ENCODE measurements at places on chromosomes 4 and X.

DNA sequence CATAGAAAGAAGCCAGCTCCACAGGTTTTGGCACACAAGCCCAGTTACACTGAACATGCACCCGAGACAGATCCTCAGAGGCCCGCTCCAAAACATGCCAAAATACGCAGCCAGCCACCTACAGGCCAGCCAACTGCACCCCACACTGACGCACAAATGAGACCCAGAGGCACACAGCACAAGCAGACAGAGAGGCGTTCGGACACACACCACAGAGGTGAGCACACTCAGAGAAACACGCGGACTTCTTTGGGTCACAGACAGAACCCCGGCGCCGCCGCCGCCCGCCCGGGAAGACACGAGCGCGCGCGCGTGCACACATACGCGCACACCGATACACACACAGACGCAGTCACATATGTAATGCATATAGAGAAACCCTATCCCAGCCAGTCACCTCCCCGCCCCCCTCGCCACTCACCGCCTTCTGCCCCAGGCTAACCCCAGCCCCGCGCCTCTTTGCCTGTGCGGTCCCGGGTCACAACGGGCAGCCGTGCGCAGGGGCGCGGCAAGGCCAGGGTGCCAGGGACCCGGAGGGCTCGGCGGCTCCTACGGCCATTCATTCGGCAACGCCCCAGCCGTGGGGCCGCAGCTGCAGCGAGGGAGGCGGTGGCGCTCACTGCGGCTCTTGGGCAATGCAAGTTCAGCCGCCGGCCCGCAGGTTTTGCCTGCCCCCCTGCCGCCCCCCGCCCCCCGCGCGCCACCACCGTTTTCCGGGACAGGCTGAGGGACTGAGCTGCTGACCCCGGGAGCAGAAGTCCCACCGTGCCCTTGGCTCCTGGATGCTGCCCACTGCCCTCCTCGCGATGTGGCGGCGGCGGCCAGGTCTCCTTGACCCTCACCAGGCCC, 553 bp downstream of the SEPTIN6 start:
- peak; percentile 17 for DNase-seq

DNA sequence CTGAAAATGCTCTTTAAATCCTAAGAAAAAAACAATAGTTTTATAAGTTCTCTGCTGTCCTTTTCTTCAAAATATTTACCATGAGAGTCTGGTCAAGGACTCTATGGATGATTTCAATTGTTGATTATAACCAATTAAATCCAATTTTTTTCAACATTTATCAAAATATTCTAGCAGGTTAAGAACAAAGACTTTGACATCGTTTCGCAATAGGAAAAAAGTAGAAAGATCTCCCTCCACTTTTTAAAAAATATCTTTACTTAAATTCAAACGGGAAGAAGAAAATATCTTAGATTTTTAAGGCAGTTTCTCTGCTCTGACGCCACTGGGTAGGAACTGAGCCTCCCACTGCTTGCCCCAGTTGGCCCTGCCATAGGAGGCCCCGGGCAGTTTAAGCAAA, 44.7 kb upstream of the TMEM154 start:
- no peak for DNase-seq

GRCh38 chrX:2595258-2595657, 94.5 kb upstream of the DHRSX start:
- no peak for DNase-seq

DNA sequence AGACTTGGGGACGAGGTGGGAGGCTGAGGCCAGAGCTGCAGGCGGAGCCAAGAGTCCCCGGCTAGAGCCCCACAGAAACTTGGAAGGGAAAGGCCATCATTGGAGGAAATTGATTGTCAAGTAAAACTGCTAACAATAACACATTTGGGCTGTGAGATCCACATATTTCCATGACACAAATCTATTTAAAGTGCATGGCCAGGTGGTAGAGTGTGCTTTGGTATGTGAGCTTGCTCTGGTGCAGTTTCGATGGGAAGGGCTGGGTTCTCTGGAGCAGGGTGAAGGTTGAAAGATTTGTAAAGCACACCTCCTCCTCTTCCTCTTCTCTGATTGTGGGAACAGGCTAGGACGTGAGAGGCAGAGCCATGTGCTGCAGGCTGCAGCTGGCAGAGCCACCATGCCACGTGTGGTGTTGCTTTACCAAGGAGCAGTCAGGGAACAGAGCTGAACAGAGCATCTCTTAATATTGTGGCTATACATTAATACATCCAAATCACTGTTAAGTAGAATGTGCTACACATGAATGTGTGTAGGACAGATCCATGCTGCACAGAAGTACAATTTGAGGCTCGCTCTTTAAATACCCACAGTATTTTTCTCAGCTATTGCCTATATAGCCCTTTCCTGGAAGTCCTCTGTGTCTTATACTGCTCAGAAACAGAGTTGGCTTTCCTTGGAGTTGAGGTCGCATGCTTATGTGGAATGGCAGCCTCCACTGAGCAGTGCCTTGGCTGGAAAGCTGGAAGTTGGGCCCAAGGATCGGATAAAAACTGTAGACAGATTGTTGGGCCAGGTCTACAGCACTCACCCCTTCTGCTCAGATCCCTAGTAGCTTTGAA, 37.7 kb downstream of the FHDC1 start:
- no peak for DNase-seq

DNA sequence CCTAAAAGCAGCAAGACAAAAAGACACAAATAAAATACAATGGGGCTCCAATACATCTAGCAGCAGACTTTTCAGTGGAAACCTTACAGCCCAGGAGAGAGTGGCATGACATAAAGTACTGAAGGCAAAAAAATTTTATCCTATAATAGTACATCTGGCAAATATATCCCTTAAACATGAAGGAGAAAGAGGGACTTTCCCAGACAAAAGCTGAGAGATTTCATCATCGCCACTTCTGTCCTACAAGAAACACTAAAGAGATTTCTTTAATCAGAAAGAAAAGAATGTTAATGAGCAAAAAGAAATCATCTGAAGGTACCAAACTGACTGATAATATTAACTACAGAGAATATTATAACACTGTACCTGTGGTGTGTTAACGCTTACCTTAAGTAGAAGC, 86.4 kb downstream of the ANKRD17 start:
- no peak for DNase-seq

- peak; percentile 35 for DNase-seq
These were observed 108.4 kb downstream of the LINC00632 start for GRCh38 chrX:140817943-140818342.

GRCh38 chrX:91414713-91415112, 19.9 kb upstream of the PABPC5 start:
- DNase-seq, result no peak

GRCh38 chr4:123785538-123785937, 388.9 kb downstream of the SPRY1 start:
- peak; percentile 32 for DNase-seq

DNA sequence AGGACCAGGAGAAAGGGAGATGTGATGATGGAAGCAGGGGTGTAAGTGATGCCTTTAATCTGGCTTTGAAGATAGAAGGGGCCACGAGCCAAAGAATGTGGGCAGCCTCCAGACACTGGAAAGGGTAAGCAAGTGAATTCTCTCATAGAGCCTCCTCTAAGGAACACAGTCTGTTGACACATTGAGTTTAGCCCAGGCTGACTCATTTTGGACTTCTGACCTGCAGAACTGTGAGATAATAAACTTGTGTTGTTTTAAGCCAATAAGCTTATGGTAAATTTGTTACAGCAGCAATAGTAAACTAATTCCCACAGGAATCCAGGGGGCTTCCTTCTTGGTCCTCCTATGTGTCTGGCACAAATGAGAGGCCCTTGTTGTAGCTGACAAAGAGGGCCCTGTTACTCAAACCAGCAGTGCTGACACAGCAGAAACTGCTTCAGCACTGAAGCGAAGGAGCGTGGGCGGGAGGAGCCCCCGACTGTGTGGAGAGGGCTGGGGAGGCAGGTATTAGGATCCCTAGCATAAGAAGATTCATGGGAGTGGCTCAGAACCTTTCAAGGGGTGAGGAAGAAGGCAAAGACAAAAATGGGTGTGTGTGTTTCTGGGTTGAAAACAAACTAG, 268.7 kb downstream of the NR3C2 start:
- DNase-seq, result peak; percentile 7

DNA sequence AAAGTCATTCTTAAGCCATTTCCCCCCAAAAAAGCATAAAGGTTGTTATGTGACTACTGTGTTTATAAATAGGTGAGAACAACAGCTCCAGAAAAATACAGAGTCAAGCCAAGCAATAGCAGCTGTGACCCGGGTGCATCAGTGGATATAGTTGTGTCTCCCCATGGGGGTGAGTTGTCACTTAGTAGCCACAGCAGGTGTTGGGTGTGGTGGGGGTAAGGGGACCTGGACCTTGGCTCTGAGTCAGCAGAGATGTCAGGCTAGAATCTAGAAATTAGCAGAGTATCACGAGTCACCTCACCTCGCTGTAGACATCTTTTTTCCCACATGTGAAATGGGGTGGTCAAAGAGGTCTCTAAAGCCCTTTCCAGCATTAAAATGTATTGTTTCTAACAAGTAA, 42.4 kb downstream of the MOSPD2 start:
- DNase-seq, result no peak

GRCh38 chr4:143359644-143360193, 23.0 kb downstream of the GAB1 start:
- no peak for DNase-seq

DNA sequence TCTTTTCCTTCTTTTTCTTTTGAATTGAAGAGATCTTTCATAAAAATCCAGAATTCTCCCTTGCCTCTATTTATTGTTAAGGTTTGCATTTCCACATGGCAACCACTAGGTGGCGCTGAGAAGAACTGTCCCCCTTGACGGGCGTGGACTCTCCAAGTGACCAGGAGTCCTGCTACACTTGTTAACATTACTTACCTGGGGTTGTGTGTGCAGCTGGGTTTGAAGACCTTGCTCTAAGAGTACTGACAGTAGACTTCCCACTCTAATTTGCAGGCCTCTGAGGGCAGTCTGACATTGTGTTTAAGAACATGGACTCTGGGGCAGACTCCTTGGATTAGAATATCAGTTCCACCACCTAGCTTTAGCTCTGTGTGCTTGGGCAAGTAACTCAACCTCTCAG, 52.8 kb downstream of the GPRIN3 start:
- DNase-seq, result no peak

DNA sequence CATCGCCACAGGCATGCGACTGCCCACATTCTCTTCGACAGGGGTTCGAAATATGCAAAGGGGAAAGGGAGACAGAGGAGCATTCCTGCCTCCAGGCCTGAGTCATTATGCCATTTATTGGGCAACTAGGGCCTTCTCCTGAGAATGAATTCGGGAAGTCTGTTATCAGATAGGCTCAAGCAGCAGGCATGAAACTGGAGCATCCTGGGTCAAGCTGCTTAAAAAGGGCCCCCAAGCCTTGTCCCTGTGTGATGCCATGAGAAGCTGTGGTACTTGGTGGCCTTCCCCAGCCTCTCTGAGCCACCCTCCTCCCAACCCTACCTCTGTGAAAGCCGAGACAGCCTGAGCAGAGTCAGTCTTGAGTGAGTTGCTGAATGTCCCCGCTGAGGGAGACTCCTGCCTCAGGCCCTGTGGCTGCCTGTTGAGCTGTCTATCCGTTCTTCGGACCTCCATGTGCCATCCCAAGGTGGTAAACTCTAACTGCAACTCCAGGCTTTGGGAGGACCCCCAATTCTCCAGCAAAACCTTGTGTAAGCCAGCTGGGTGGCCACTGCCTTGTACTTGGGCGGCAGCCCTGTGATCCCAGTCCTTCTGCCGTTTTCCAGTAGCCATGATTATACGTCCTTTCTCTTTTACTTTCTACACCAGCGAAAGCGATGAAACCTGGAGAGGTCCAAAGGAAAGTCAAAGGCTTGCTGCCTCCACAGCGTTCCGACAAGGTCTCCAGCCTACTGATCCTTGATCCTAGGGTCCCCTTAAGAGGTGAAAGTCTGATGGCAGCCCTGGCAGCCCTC, 37.7 kb downstream of the NBDY start:
- DNase-seq, result peak; percentile 31

DNA sequence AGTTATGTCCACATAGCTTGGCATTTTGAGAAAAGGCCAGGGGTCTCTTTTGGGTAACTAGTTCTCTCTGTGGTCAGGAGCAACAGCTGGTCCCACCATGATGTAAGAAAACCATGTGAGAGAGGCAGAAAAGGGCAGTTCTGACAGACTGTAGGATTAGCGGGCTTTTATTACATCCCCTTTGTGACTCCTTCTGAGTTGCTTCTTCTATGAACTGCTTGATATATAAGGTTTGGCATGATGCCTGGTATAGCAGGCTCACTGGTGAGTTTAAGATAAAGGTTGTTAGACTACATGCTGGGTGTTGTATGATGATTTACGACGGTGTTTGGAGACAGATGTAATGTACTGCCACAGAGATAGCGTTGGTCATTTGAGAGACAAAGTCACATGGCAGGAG, 2308.1 kb upstream of the AGA start:
- no peak for DNase-seq

DNA sequence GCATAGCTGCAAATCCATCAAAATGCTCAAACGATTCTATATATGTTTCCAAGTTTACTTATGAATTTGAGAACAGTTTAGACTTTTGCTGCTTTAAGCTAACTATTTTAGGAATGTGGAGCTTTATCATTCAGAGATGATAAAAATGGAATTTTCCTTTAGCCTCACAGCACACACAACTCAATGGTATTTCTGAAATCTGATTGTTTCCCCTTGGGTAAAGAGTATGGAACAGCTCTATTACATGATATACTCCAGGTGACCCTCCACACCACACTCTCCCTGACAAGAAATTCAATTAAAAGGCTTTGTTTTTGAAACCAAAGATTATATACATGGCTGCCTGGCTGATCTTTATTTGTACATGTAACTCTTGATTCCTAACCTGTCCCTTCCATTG, 120.0 kb downstream of the LUZP4 start:
- DNase-seq, result no peak

DNA sequence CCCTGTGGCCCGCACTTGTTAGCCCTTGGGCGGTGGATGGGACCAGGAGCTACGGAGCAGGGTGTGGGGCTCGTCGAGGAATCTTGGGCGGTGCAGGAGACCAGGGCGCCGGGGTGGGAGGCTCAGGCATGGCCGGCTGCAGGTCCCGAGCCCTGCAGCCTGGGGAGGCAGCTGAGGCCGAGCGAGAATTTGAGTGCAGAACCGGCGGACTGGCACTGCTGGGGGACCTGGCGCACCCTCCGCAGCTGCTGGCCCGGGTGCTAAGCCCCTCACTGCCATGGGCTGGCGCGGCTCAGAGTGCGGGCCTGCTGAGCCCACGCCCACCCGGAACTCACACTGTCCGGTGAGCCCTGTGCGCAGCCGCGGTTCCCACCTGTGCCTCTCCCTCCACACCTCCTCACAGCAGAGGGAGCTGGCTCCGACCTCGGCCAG, 73.6 kb upstream of the TLL1 start:
- no peak for DNase-seq

DNA sequence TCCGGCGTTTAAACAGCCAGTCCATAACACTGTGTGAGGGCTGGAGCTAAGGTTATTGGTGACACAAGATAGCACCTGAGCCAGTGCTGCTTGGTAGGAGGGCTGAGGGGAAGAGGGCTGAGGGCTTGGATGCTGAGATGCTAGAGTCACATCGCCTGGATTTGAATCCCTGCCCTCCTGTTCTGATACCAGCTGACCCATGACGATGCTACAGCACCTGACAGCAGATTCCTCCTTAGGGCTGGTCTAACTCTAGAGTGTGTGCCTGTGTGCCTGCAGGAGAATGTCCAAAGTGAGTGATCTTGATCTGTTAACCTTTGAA, 102.5 kb downstream of the PTTG2 start:
- DNase-seq, result no peak

GRCh38 chrX:84160736-84161135, 27.3 kb downstream of the RPS6KA6 start:
- DNase-seq, result no peak
